ENCODE measurements at places on chromosomes 1 and 21. TPM values are rescaled to one million over a fixed set of nuclear protein-coding genes. Genes with fewer than 3 reads are reported as not detected.

KHDRBS1 gene
- 64.9 TPM for total RNA-seq

PLOD1 gene
- total RNA-seq = 23.9 TPM

RNU1-1 gene
- total RNA-seq = under 0.01 TPM

DNA sequence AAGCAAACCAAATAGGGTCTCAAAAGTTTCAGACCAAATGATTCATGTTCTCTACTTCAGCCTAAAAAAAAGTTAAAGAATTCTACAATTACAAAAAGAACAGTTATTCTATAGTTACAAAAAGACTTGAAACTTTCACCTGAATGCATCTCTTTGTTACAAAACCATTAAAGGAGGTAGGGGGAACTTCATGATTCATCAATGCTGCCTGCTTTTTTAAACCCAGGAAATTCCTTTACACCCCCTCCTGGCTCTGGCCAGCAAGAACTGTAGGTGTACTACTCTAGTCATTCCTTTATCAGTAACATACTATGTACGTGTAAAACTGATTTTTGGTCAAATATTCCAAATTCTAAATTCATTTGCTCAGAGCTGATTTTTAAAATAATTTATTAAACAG lies 5.0 kb downstream of the FAF1 start:
- no peak for DNase-seq
- no peak overlapping the region for H3K27ac ChIP-seq
- no peaks in the 10 kb centered on the region for H3K36me3 ChIP-seq
- no peaks in the 10 kb centered on the region for H3K4me1 ChIP-seq

DNA sequence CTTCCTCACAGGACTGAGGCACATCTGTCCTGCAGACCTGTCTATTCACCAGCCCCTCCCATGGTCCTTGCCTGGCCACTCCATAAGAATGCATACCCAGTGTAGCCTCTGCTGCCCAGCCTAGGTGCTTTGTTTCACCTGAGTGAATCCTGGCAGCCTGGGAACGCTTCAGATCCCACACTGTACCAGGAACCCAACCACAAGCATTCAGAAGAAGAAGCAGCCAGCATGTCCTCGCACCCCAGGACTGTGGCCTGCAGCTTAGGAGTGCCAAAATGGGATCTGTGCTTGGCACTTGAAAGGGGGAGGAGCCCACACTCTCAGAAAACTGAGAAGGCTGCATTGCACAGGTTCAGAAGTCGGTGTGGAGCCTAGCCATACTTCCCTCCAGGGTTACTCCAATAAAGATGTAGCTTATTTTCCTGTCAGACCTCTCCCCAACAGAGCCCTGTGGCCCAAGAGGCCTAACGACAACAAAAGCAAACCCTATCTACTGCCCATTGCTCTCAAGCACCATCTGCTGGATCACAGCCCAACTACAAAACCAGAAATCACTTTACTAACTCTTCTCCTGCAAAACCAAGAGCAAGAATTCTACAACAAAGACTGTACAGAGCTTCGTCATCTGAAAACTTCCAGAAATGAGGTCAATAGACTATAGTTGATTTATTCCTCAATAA lies 923.1 kb upstream of the NEGR1 start:
- no peaks in the 10 kb centered on the region for H3K4me1 ChIP-seq
- DNase-seq = no peak
- no peak overlapping the region for H3K27ac ChIP-seq

DNA sequence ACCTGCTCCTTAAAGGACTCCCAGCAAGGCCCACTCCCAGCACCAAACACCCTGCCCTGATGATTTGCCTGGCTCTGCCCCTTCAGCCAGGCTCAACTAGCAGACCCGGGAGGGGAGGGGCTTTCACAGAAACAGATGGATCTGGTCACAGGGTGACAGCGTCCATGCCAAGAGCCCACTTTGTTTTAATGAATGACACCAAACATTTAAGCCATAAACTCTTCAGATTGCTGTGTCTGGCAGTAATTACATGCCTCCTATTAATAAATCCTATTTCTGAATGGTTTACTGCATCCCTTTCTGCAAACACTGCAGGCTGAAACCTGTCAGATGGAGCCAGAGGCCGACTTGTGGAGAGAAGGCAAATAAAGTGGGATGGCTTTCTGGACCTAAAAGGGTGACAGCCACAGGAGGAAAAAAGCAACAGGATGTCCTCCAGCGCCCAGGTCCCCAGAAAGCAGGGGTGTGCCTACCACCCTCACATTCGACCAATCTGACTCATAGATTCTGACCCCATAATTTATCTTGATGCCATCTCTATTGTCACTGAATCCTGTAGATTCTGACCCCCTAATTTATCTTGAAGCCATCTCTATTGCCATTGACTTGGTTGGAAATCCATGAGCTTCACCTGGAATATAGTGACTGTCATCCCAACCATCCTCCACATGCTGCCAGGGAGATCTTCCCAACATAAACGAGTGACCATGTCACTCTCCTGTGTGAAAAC lies 200.9 kb downstream of the PLPP3 start:
- no peaks in the 10 kb centered on the region for H3K36me3 ChIP-seq
- H3K4me3 ChIP-seq = no peak overlapping the region
- H3K27me3 ChIP-seq = no peaks in the 10 kb centered on the region
- no peak for DNase-seq
- no peak overlapping the region for H3K27ac ChIP-seq
